Stimulated activated CD4-positive, alpha-beta T cell treated with anti-CD3 and anti-CD28 coated beads, Interleukin-1b, Interleukin-23, amount 100 ng/mL, for 1 hour (primary cell): ENCODE measurements at places on chromosomes 6 and 20.
A peak's percentile ranks its signal among the peaks of the same experiment; 100 is the strongest.

- DNase-seq, result no peak
Observed at GRCh38 chr6:130829333-130829910, 2.2 kb downstream of the SMLR1 start.

DNA sequence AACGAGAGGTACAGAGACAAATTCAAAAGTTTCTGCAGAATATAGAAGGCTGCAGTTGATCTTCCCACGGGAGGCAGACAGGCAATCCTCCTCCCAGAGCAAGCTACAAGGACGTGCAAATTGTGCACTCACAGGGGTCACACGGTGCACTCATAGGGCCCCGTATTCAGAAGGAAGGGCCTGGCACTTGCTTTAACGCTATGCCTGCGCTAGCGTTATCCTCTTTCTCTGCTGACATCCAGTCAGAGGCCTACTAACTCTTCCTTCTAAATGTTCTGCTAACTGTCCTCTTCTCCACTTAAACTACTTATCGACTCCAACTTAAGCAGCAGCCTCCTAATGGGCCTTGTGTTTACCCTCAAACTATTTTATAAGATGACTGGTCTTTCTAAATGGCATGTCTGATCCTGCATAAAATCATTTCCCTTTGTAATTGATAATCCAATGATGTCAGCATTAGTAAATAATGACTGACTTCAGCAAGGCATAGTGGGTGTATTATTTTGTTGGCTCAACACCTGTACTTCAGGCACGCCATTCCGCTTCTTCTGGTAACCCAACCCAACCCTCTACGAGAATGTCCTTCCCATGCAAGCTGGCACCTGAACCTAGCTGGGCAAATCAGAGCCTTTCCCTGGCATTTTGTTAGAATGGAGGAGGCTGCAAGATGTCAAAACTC is 2.2 kb downstream of the IFNGR1 start:
- no peak for DNase-seq

GRCh38 chr6:28794175-28795002 is 129.4 kb downstream of the TRIM27 start:
- no peak for DNase-seq

GRCh38 chr20:44467289-44467883 is 8.3 kb upstream of the TTPAL start:
- no peak for DNase-seq

GRCh38 chr20:50372770-50373088 is 137.5 kb upstream of the PTPN1 start:
- DNase-seq, result no peak

- no peak for DNase-seq
Observed at GRCh38 chr6:89311853-89312531, 3.1 kb downstream of the GABRR2 start.

DNA sequence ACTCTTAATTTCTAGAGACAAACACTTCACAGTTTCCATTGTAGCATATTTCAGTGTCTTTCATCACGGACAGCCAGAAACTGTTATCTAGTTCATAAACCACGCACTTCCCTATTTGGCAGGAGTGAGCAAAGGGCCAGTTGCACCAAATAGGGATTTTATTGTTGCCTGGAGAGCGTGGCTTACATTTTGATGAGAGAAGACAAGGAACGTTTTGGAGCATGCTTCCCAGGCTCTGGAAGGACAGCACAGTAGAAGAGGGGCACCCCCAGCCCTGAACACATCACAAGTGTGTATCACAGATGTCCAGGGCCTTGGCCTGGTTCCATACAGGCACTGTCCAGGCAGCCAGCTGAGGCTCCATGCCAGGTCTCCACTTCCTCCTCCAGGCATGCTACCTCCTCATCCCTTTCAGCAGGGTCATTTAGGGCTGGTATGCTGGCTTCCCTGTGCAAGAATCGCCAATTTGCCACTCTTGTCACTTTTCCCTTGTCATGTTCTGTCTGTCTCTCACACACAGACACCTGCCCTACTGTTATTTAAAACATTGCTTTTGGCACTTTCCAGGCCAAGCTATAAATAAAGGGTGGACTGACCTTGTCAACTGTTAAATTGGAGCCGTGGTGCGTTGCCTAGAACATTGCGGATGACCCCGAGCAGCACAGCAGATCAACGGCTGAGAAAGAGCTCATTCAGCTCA is 235.0 kb upstream of the GMDS start:
- DNase-seq, result no peak

GRCh38 chr6:159963111-159963510 is 5.8 kb upstream of the IGF2R start:
- no peak for DNase-seq

- DNase-seq, result no peak
Observed at GRCh38 chr20:63227260-63227659, 8.4 kb upstream of the BIRC7 start.

DNA sequence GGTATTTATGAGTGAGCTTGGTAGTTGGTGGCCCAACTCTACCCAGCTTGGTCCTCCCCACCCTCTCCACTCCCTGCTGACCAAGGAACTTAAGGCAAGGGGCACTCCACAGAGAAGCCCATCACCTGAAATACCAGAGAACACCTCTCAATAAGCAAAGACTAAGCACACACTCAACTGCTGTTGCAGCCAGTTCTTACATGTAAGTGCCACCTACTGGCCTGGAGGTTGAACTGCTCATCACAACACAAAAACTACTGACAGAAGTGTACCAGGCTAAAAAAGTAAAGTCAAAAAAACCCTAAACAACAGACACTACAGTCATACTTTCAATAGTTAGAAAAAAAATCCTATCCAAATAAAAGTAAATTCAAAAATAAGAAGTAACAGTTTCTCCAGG is 146.2 kb downstream of the FAM83B start:
- DNase-seq, result no peak

DNA sequence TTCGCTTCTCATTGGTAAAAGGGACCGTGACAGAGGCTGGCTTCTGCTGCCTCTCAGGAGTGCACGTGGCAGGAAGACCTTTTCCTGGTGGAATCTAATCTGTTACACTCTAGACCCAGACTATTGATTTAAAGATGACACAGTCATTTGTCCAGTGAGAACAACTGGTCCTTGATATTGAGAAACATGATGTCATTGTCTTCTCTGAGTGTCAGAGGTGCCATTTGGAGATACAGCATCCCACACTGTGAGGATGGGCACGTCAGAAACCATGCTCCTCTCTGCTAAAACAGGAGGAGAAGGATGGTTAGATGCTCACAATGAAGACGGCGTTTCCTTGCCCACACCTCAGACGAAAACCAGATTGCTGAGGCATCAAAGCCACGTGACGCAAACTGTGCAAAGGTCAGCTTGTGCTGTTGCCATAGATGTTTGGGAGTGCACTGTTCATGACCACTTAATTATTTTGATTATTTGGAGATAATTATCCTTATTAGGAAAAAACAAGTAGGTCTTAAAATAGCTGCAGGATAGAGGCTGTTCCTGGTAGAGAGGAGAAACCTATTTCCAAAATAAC is 169.0 kb downstream of the SMOC2 start:
- DNase-seq, result no peak

DNA sequence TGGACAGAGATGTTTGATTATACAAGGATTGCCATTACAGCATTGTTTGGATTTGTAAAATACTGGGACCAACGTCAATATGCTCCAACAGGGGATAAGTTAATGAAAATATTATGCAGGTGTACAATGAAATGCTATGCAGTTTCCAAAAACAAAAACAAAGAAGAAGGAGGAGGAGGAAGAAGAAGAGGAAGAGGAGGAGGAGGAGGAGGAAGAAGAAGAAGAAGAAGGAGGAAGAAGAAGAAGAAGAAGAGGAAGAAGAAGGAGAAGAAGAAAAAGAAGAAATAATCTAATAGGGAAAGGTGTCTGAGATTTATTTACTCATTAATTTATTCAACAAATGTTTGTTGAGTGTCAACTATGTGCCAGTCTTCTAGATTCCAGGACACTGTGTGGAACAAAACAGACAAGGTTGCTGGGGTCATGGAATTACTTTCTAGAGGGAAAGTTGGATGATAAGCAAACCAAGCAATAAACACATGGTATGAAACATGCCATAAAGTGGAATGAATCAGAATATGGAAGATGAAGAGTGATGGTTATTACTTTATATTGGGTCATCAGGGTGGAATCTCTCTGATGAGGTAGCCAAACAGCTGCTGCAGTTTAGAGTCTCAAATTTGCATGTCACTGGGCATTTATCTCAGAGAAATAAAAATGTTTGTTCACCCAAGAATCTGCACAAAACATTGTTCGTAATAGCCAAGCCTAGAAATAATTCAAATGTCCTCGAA is 6.3 kb upstream of the TRIM27 start:
- no peak for DNase-seq

DNA sequence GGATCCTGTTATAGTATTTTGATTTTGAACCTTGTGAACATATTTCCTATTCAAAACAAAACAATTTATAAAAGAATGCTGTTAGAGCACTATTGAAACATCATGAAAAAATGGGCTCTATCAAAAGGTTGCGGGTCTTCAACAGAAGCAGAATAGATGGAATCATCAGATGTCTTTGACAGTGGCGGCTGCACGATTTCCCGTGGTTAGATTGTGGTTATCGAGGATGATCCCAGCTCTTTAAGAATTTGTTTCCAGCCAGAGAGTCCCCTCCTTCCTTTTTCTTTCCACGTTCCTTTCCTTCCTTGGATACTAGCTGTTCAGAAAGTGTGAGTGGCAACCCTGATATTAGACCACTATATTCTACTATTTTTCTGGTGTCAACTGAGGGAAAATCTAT is 163.4 kb downstream of the FARS2 start:
- no peak for DNase-seq

- no peak for DNase-seq
Observed at GRCh38 chr20:57434390-57434700, 43.1 kb downstream of the RBM38 start.

GRCh38 chr6:137487869-137488149 is 6.4 kb downstream of the OLIG3 start:
- DNase-seq, result no peak

- no peak for DNase-seq
Observed at GRCh38 chr6:136633355-136633754, 83.1 kb upstream of the MAP7 start.

DNA sequence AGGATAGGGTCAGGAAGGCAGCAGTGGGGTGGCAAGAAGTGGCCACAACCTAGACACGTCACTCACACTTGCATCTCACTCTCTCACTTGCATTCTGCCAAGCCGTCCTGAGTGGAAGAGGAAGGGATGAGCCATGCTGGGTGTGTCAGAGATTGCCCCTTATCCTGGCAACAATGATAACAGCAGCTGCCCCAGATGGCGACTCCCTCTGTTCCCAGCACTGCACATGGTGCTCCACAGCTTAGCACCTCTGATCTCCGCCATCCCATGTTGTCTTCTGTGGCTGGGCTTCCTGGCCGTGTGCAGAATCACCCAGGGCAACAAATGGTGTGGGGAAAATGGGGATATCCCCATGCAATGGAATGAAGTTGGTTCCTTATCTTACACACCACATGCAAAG is 11.1 kb downstream of the KCNB1 start:
- no peak for DNase-seq

- DNase-seq, result no peak
Observed at GRCh38 chr6:124765280-124765679, 197.0 kb upstream of the RNF217 start.

DNA sequence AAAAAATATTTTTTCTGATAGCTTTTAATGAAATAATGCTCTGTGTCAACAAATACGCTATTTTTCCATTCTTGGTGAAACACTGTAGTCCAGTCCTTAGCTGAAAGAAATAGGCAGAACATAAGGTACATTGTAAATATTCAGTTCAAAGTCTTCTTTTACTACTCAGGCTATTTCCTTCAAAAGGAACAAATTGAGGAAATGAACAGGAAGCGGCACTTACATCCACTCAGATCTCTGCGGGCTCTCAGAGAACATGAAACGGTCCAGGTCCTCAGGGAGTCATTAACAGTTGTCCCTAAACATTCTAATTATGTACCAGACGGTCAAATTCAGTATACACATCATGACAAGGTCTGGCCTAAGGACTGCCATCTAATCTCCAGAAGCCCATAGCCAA is 212.6 kb downstream of the KIF16B start:
- no peak for DNase-seq

- DNase-seq, result no peak
Observed at GRCh38 chr6:35573495-35574110, 60.9 kb upstream of the TULP1 start.

DNA sequence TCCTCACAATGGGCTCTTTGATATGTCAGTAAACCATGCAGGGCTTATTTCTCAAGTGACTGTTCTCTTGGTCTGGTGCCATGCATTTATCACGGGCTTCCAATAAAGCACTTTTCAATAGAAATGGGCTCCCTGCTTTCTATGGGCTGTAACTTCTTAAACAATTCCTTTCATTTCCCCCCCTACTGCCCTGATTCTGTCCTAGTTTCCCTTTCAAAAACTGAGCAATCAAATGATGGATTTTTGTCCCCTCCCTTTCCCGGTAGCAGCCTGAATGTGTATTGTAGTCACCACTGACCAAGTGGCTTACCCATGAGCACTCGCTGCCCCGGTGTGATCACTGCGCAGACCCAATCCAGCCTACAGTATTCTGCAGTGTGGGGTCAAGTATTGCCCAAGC is 13.9 kb downstream of the RPS10 start:
- no peak for DNase-seq

GRCh38 chr20:9035126-9035525 is 33.8 kb upstream of the PLCB4 start:
- DNase-seq, result no peak

DNA sequence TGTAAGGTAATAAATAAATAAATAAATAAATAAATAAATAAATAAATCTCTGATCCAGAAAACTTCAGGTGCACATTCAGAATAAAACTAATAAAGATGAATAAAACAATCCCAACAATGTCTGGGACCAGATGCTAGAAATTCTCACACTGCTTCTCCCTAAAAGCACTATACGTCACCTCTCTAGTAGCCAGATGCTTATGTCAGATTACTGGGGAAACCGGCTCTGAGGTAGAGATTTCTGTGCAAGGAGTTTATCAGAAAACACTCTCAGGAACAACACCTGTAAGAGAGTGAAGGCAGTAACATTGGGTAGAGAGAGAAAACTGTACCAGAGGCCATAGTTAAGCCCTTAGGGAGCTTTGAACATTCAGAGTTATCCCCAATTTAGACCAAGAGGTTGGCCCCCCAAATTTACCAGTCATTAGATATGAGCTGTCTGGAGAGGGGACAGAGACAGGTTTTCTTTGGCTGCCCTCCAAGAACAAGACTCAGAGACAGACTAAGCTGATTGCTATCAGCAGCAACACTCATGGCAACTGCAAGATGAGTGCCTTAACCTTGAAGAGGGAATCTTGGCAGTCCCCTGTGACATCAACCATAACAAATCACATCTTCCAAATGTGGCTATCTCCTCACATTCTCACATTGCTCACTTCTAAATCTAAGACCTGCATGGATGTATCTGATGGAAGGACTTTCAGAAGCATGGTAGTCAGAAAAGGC is 151.2 kb upstream of the BMP5 start:
- DNase-seq, result no peak

- DNase-seq, result no peak
Observed at GRCh38 chr20:53736757-53737395, 143.2 kb upstream of the ZNF217 start.

GRCh38 chr20:50186151-50186885 is 4.3 kb upstream of the CEBPB start:
- peak; percentile 91 for DNase-seq

- DNase-seq, result no peak
Observed at GRCh38 chr6:19159089-19159488, 678.1 kb upstream of the ID4 start.
